COLO829 (cell line): ENCODE measurements at places on chromosomes 13 and 19.

- no peak for DNase-seq
These were observed 511.2 kb downstream of the GPC5 start for GRCh38 chr13:91909617-91910016.

- no peak for DNase-seq
These were observed 414.2 kb downstream of the FOXO1 start for GRCh38 chr13:40252241-40252640.

- DNase-seq, result no peak
These were observed 122.3 kb downstream of the SLC7A1 start for GRCh38 chr13:29473166-29473565.

GRCh38 chr13:42892760-42893159 is 99.3 kb downstream of the EPSTI1 start:
- no peak for DNase-seq

GRCh38 chr13:49972709-49973108 is 24.1 kb upstream of the TRIM13 start:
- DNase-seq, result no peak

GRCh38 chr19:11337080-11337479 is 2.4 kb downstream of the RAB3D start:
- no peak for DNase-seq

GRCh38 chr13:110228936-110229904 is 77.7 kb downstream of the COL4A1 start:
- no peak for DNase-seq

GRCh38 chr19:9727644-9728043 is 40.9 kb downstream of the ZNF846 start:
- DNase-seq, result no peak

- DNase-seq, result peak; percentile 13
These were observed 45.0 kb upstream of the IL17D start for GRCh38 chr13:20658451-20659040.

DNA sequence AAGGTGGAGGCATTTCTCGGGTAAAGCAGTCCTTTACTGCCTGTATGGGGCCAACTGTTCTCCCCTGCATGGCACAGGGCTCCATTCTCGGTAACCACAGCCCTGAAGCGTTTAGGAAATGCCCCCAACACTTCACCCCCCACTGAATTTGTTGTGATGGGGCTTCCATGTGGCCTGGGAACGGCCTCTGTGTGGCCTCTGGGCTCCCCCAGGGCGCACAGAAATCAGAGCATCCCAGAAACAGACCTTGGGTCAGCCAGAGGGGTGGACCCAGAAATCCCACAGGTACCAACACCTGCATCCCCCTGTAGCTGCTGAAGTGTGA is 153.7 kb upstream of the VSTM2B start:
- no peak for DNase-seq

DNA sequence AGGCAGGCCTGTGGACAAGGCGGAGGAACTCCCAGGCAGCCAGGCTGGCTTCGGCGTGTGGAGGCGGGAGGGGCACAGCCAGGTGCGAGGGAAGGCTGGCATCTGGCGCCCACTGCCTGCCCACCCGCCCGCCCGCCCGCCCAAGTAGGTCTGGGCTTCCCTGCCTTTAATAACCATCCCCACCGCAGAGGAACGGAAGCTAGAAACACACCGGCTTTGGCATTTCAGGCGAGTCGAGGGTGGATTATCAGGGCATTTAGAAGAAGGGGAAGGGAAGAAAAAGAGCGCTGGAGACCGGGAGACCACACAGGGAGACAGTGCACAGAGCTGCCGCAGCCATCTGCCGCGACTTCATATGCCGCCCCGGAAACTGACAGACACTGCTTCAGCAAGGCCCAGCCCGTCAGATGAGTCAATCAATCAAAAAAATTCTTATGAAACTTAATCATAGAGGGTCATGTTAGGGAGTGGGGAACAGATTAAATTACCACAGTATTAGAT is 199.7 kb downstream of the TSHZ3 start:
- no peak for DNase-seq

GRCh38 chr19:31512181-31512970 is 163.1 kb upstream of the TSHZ3 start:
- no peak for DNase-seq

- DNase-seq, result no peak
These were observed 42.0 kb upstream of the MAB21L1 start for GRCh38 chr13:35518337-35518946.

DNA sequence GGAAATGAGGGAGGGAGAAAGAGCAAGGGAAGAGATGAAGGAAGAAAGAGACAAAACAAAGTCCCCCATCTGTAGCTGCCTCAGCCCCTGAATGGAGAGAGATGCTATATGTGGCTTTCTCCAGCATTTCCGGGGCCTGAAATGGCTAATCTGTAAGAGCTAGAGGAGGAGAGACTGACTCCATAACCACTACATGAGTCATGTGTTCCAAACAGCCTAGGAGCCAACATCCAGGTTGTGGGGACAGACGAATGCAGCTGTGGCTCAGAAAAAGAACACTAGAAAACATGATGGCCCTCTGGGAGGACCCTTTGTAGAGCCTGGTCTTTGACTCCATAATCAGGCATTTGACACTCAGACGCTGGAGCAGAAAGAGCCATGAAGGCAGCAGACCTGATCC is 292.0 kb upstream of the ZNF507 start:
- no peak for DNase-seq

DNA sequence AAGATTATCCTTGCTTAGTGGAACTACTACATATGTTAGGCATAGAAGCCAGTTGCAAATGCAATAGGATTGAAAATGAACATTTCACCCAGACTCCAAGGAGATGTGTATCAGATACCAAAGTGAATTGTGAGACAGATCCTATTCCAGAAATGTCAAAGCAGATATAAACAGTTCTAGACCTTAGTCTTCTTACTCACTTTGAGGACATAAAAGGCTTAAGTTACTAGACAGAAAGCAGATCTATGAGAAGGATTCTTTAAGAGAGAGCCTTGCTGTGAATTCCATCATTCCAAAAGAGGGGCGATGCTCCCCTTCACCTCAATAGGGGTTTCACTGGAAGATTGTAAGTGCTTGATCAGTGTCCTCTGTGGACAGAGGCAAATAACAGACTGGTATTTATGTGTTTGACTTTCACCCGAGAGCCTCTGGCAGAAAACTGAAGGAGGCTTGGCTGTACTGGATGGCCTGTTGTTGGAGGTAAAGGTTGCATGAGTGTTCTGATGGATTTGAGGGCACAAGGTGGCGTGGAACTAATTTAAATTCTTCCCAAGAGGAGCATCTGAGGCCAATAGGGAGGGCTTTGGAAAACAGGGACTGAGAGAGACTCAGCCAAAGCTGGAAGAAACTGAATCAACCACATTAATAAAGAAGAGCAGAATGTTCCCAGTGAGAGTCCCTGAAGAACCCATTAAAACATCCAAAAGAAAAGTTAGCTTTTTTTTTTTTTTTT is 194.8 kb downstream of the DCLK1 start:
- DNase-seq, result no peak

DNA sequence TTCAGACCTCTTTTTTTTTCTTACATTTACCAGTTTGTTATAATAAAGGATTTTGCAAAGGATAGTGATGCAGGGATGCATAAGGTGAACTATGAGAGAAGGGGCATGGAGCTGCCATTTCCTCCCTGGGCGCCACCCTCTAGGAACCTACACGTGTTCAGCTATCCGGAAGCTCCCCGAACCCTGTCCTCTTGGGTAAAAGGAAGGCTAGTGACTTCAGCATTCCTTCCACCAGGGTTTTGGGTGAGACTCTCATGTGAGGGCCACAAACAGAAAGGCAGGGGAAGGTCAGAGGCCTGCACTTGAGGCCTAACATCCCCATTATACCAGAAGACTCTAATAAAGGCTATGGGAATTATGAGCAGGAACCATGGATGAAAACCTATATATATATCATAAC is 57.3 kb downstream of the IFT88 start:
- no peak for DNase-seq

DNA sequence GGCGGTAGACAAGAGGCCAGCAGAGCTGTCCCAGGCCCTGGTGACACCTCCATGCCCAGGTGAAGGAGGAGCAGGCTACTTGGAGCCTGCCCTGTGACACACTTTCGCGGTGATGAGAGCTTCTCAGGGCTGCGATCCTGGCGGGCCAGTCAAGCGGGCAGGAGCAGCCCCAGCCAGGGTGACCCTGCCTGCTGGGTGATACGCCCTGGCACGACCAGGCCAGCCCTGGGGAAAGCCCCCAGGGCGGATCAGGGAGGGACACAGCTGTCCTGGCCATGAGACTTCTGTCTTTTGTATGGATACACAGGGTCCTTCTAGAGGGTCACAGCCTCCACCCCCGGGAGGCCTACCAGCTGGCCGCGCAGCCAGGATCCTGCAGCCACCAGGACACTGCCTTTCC is 13.1 kb downstream of the DNM2 start:
- no peak for DNase-seq

- no peak for DNase-seq
These were observed 61.8 kb downstream of the ZNF723 start for GRCh38 chr19:22893855-22894270.

GRCh38 chr13:48662226-48662625 is 8.5 kb downstream of the CYSLTR2 start:
- DNase-seq, result no peak

- DNase-seq, result no peak
These were observed 4.7 kb upstream of the SIGLEC14 start for GRCh38 chr19:51651216-51651846.

- DNase-seq, result no peak
These were observed 165.4 kb downstream of the GPC5 start for GRCh38 chr13:91563799-91564198.

GRCh38 chr13:109809216-109809932 is 23.0 kb upstream of the IRS2 start:
- DNase-seq, result no peak

GRCh38 chr13:44961997-44962396 is 27.3 kb downstream of the NUFIP1 start:
- DNase-seq, result no peak

GRCh38 chr19:28500296-28500695 is 712.7 kb downstream of the UQCRFS1 start:
- no peak for DNase-seq

DNA sequence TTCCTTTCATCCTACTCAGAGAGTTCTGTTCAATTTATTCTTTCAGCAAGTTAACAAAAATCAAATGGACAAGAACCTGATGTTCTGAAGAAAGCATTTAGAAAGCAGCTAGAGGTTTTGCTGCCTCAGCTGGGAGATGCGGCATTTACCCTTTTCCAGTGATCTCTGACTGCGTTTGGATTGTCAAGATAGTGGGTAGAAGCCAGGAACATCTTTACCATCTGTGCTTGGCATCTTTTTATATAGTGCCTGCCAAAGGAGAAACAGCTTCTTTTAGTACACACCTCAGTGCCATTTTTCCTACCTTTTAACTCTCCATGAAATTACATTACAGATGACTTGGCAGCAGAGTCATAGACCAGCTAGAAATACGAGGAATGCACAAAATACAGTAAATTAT is 680.8 kb downstream of the SLITRK1 start:
- no peak for DNase-seq

DNA sequence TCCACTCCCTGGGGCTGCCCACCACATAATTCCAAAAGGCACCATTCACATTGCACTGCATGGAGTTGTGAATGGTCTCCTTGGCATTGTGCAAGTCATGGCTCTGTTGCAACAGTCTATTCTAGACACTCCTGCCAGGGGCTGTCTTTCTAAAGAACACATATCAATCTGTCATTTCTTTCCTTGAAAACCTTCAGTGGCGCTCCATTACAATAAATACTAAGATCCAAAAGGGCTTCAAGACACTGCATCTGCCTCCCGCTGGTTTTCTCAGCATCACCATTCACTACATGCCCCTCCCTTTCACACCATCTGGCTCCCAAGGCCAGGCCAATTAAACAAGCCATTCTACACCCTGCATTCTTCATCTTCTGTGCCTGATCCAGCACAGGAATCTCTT is 32.2 kb upstream of the TM9SF2 start:
- DNase-seq, result no peak

GRCh38 chr19:33273881-33274662 is 28.3 kb downstream of the CEBPA start:
- DNase-seq, result peak; percentile 15
